SW480 (cell line): ENCODE measurements at places on chromosomes 6 and 20.

DNA sequence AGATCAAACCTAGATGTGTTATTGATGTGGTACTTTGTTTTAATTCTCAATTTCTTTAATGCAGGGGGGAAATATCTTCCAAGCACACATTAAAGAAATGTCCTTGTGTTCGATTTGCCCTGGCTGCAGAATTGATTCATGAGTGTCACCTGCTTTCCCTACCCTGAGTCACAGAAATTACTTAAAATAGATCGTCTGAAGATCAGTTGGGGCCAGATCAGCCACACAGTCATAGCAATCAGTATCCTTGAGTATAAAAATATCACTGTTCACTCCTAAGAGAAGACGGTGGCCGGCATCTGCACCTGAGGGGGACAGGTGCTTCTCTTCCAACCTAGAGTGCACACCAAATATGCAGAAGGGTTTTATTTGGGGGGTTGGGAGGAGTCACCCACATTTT is 115.2 kb upstream of the RIN2 start:
- DNase-seq = no peak

- DNase-seq = no peak
Measured at GRCh38 chr6:80872199-80872950, 765.9 kb downstream of the BCKDHB start.

DNA sequence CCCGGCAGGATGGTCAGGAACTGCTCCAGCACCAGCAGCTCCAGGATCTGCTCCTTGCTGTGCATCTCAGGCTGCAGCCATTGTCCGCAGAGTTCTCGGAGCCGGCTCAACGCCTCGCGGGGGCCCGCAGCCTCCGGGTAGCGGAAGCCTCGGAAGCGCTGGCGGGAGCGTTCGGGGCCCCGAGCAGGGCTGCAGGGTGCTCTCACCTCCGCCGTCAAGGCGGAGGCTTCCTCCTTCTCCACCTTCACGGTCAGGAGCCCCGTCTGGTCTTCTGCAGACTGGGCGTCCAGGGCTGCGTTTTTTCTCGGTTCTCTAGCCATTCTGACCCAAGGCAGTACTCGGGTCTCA is 434 bp downstream of the ZKSCAN4 start:
- DNase-seq = peak; percentile 3

- DNase-seq = no peak
Measured at GRCh38 chr6:130167655-130168054, 55.1 kb downstream of the SAMD3 start.

DNA sequence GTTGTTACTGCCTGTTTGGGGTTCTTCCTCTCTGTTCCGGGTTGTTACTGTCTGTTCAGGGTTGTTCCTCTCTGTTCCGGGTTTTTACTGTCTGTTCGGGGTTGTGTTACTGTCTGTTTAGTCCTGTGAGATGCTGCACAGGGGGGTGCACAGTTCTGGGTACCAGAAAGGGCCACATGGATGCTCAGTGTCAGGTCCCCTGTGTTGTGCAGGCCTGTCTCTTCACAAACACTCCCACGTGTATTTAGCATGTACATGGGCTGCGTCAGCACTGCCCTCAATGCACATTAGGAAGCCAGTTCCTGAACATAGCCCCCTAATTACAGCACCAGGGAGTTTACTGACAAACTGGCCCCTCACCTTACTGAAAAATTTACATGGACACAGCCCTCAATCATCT is 118.5 kb downstream of the DLL1 start:
- DNase-seq = no peak

DNA sequence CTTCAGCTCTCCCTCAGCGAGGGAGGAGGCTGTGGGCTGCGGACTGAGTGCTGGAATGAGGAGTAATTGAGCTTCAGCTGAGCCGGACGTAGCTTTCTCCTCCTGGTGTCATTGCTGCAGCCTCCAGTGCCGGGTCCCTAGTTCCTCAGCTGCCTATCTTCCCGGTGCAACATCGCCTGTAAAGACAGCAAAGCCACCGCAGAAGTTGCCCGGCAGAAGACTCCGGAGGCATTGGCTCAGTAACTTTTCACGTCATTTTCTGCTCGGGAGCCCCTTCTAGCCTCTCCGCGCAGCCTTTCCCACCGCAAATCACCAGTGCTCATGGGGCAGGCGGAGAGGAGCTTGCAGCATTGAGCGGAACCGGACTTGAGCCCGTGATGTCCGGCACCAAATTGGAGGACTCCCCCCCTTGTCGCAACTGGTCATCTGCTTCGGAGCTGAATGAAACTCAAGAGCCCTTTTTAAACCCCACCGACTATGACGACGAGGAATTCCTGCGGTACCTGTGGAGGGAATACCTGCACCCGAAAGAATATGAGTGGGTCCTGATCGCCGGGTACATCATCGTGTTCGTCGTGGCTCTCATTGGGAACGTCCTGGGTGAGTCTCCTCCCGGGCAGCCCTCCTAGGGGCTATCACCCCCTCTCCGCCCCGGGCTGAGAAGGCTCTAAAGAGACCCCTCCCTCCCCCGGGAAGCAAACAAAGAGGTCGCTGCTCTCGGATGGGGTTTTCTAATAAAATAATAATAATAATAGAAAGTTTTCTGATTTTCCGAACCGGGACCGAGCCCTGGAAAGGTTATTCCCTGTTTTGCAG is at the start of gene HCRTR2:
Gene HCRTR2, plus strand, starts transcription at position 305 of the 816 bp plus-strand sequence. Its CDS starts 73 bp downstream, at position 378.
- no peak for DNase-seq

DNA sequence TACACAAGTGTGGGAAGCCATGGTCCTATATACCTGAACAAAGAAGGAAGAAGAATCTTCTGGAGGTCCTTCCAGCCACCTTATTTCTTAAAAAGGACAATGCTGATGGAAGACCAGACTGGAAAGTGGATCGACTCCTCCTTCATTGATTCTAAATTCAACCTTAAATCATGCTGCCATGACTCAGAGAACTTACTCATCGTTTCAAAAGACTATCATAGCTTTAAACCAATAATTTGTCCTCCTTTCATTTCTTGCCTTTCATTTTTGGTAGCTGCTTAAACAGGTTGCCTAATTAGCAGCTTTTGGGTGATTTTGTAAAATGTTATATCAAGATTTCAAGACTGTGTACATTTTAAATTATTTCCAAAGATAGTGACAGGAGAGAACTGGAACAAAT is 60.8 kb downstream of the RTN4IP1 start:
- DNase-seq = no peak

DNA sequence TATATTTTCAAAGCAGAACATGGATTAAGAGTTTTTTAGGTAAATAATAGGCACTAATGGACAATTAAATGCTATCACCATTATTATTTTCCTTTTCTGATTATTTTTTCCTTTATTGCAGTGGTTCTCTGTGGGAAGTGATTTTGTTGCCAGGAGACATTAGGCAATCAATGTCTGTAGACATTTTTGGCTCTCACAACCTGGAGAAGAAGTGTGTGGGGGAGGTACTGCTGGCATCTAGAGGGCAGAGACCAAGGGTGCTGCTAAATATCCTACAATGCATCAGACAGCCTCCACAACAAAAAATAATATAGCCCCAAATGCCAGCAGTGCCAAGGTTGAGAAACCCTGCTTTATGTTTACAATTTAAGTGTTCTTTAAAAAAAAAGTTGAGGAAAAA is 8.3 kb downstream of the IFNGR1 start:
- DNase-seq = no peak

- DNase-seq = no peak
Measured at GRCh38 chr20:37935435-37935834, 32.5 kb downstream of the VSTM2L start.

DNA sequence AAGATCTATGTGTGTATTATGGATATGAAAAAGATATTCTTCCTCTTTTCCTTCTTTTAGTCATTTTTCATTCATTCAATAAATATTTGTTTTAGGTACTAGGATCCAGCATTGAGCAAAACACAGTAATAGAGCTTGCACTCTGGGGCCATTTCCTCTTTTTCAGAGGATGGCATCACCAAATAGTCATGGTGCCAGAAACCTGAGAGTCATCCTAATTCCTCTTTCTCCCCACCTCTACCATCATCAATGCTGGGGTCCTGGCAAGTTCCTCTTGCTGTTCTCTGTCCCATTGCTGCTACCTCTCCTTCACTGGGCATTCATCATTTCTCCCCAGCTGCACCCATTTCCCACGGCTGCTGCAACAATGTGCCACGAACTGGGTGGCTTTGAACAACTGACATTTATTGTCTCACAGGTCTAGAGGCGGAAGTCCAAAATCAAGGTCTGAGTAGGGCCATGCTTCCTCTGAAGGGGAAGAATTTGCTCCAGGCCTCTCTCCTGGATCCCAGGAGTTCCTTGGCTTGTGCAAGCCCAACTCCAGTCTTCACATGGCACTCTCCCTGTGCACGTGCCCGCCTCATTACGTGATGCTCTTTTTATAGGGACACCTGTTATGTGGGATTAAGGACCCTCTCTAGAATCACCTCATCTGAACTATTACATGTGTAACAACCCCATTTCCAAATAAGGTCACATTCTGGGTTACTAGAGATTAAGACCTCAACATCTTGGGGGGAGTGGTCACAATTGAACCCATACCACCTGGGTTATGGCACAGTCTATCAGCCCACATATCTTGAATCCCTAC is 9.5 kb upstream of the IGF2R start:
- no peak for DNase-seq

DNA sequence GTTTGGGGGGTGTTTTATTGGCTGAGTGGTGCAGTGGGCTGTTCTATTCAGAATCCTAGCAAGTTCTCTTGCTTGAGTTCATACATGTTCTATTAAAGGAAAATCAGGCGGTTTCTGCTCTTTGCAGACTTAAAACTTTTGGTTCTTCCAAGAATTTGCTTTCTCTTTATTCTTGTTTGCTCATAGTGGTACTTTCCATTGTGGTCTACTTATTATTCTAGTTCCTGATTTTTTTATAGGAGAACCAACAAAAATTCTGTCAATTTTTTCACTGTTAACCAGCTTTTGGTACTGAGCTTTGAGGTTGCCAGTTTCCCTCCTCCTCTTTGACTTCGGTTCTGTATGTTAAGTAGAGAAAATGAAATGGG is 6.7 kb downstream of the AFDN start:
- no peak for DNase-seq

- no peak for DNase-seq
Measured at GRCh38 chr6:35049156-35049735, 91.9 kb downstream of the TCP11 start.

DNA sequence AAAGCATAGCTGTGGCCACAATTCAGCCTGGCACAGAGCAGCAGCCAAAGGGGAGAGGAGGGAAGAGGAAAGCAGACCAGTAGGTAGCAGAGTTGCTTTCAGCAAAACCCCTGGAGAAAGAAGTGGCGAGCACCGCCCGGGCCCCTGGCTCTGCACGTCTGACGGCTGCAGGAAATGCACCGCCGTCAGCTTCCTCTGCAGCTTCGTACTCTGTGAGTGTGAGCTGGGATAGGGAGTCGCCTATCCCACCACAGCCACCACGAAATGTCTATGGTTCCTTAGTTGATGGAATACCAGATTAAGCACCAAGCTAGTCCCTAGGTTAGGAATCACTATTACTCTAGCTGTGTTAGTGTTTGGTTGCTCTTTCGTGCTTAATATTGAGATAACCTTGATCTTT is 79.9 kb upstream of the NAA20 start:
- no peak for DNase-seq

DNA sequence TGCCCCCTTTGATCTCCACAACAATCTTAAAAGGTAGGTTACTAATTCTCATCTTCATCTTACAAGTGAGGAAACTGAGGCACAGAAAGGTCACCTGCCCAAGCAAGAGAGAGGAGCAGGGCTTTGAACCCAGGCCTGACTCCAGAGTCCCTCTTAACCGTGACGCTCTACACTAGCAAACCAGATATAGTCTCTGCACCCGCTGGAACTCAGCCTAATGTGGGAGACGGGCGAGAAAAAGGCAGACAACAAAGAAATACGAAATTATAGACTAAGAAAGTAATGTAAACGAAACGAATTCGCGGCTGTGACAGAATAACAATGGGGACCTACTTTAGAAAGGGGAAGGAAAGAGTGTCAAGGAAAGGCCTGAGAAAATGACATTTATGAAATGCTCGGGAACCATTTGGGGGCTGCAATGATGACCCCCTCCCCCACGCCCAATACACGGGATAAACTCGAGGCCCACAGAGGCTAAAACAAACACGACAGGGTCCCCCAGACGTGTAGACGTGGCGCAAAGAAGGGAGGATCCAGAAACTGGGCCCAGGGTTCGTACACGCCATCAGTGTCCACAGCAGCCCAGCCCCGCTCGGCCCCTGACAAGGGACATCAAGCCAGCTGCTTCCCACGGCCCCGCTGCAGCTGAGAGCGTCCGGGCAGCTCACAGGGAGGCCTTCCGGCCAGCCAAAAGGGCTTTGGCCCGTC is 637 bp downstream of the TRPC4AP start:
- peak; percentile 53 for DNase-seq

GRCh38 chr6:147724454-147724853 is 216.0 kb downstream of the SAMD5 start:
- DNase-seq = no peak
